ENCODE measurements at places on chromosomes 1 and 21.

GRCh38 chr1:172278478-172278877 lies 142.0 kb upstream of the C1orf105 start:
- DNase-seq = no peak

- no peak for DNase-seq
Observed at GRCh38 chr1:47755101-47755990, 241.8 kb downstream of the TRABD2B start.

DNA sequence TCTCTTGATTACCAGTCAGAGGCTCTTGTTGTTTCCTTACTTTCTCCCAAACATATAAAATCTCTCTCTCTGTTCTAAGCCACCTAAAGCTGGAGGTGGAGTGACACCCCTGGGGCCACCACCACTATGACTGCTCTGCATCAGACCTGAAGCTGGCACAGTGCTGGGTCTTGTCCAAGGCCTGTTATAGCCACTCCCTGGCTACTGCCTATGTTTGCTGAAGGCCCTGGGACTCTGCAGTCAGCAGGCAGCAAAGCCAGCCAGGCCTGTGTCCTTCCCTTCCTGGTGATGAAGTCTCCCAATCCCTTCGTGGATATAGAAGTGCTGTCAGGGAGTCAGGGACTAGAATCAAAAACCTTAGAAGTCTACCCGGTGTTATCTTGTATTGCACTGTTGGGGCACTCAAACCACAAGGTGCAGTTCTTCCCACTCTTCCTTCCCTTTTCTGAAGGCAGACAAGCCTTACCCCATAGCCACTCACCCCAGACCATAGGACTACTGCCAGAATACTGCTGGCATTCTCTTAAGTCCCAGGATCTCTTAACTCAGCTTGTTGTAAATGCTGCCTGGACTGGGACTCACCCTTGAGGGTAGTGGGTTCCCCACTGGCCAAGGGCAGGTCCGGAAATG lies 103.1 kb downstream of the RPS6KC1 start:
- DNase-seq = no peak

DNA sequence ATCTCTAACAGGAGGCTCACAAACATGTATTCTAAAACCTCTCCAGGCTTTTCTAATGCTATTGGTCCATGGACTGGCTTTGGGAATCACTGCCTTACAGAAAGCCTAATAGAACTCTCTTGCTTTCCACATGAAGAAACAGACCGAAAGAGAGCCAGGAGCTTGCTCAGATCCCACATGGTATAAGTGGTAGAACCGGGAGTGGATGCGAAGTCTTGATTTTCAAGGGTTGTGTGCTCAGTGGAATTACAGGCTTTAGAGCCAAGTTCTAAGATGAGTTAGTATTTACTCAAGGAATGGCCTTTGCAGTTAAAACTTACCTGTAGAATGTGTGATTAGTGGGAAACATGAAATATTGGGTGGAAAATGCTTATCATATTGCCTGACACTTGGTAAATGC lies 54.3 kb upstream of the HSD17B7 start:
- DNase-seq = no peak

- DNase-seq = no peak
Observed at GRCh38 chr1:95326023-95326422, 92.0 kb downstream of the RWDD3 start.

DNA sequence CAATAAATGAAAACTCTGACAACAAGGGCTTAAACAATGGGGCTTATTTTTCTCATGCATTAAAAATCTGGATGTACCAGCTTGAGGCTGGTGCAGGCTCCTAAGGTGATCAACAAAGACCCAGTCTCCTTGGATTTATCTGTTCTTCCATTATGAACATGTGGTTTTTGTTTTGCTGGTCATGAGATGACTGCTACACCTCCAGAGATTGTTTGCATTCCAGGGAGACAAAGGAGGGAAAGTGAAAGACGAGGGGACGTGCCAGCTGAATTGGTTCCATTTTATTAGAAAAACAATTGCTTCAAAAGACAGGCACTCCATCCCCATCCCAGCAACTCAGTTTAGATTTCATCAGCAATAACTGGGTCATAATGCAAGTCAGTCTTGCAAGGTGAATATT lies 90.9 kb upstream of the KCNK1 start:
- no peak for DNase-seq

- no peak for DNase-seq
Observed at GRCh38 chr1:30405631-30406212, 317.7 kb downstream of the MATN1 start.

GRCh38 chr1:167533851-167534300 lies 15.5 kb upstream of the CD247 start:
- peak; percentile 90 for DNase-seq

DNA sequence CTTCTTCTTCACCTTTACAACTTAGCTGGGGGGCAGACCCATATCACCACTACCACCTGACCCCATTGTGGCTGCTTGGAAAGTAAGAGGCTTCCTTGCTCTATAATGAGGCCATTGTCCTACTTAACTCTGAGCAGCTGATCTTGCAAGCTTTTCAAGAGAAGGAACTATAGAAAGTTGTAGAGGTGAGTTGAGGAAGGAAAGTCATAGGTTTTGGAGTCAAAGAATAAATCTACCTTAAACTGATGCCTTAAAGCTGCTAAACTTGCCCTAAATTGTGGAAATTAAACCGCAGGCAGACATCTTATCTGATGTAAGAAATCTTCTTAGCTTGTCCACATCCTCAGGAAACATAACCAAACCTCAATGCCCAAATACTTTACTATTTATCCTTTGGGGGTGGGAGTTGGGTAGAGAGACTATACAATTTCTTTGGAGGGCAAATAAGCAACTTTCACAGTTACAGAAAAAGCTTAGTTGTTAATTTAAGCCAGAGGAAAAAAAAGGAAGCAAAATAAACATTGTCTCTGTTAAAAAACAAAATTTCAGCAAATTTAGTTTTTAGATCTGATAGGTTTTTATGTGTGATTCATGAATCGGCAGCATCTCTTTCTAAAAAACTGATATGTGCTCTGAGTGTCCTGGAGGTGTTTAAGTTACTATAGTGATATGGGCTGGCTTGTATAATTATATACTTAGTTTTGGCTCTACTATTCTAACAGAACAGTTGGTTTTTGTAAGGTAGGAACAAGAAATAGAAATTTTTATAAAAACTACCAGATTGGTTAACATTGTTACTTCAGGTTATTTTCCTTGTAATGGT lies 4.7 kb downstream of the IL23R start:
- DNase-seq = no peak

GRCh38 chr1:207962716-207963426 lies 51.9 kb upstream of the CD34 start:
- DNase-seq = no peak

DNA sequence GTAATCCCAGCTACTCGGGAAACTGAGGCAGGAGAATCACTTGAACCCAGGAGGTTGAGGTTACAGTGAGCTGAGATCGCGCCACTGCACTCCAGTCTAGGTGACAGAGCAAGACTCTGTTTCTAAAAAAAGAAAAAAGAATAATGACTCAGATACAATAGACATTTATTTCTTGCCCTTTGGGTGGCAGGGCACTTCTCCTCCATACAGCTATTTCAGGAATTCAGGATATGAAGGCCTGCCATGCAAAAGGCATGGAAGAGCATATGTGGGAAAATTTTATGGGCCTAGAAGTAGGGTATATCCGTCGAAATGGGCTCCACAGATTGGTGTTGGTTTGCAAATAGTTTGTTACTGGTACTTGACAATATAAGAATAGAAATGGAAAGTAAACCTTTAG lies 20.2 kb upstream of the POGZ start:
- no peak for DNase-seq

DNA sequence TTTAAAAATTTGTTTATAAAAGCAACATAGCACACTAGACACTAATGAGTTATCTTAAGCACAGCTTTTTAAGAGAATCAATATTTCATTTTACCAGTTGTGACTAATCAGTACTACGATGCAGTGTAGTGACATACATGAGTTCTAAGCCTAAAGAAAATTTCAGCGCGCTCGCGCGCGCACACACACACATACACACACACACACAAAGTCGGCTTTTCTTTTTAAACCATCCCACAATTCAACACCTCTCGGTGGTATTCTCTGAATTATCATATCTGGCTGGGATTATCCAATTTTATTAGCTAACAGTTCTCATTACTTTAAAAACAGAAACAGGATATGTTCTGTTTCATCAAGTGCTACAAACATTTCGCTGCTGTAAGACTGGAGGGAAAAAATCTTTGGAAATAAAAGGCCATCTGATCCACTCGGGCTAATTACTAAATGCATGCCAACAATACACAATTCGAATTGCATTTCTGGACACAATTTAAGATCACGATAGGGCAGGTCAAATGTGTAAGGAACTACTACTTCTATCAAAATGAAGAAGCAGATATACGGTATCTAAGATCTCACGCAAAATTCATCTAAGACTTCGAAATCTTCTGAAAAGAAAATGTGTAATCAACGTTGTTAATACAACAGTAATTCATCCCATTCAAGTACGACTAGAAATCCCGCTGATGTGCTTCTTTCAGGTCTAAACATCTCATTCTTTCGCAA lies 1.2 kb downstream of the TUT4 start:
- peak; percentile 66 for DNase-seq

GRCh38 chr1:64097859-64098258 lies 105.6 kb upstream of the UBE2U start:
- DNase-seq = no peak

- peak; percentile 68 for DNase-seq
Observed at GRCh38 chr1:17861685-17862084, 106.6 kb downstream of the ACTL8 start.

GRCh38 chr1:57887964-57888491 lies 464.2 kb upstream of the DAB1 start:
- DNase-seq = no peak

DNA sequence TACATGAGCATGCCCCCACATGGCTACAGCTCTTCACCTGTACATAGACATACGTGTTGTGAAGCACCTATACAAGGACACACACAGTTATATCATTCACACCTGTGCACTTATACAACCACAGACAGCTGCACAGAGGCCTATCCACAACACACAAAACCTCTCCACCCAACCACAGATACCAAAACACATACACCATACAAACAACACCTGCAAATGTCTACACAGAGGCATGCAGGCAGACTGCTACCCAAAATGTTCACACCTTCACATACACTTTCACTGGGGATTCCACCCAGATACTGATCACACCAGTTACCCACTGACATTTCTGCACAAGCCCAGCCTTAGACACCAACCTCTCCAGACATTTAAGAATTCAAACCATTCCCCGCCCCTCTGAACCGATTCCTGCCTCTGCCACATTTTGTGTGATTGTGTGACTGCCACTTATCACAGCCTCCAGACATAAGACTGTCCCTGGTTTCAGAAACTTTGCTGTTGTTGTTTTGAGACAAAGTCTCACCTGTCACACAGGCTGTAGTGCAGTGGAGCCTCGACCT lies 2.0 kb downstream of the C1orf232 start:
- DNase-seq = no peak

GRCh38 chr1:211583011-211583992 lies 4.3 kb upstream of the SLC30A1 start:
- DNase-seq = no peak

- DNase-seq = no peak
Observed at GRCh38 chr21:32351428-32351827, 41.4 kb downstream of the URB1 start.

DNA sequence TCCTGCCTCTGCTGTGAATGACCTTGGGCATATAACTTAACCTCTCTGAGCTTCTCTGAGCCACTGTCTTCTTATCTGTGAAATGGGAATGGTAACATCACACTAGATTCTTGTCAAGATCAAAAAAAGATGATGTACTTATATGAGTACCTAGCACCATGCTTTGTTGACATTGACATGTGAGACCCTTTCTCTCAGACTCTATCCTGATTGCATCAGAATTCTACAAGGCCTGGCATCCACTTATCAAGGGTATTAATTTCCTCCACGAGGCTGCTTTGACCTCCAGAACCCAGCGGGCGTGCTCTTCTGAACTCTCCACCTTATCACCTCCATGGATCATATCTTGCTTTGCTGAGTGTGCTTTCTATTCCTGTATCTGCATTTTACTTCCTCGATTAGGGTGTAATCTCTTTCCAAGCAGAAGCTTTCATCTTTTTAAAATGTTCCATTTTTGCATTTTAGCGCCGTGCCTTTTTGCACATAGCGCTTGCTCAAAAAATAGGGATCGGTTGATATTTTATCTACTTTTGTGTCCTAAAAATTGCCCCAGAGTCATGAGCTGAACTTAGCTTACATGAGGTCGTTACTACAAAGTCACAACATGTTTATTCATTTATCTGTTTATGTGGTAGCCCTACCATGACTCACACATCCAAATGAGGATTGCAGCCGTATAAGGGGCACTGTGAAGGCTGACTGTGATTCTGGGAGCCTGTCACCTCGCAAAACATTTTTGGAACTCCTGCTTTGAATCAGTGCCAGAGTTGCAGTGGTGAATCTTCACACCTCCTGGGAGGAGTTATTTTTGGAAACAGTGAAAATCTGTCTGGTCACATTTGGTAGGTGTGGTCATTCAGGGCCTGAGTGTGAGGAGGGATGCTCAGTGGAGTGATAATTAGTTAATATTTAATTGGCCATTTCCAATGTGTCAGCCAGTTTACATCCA lies 63.2 kb downstream of the IER5 start:
- no peak for DNase-seq

GRCh38 chr1:86825319-86825718 lies 88.6 kb downstream of the SELENOF start:
- no peak for DNase-seq

GRCh38 chr1:6424000-6424565 lies 493 bp upstream of the ESPN start:
- peak; percentile 55 for DNase-seq

- no peak for DNase-seq
Observed at GRCh38 chr1:159879977-159880376, 17.5 kb upstream of the VSIG8 start.

- DNase-seq = no peak
Observed at GRCh38 chr1:95852483-95853070, 618.6 kb downstream of the RWDD3 start.

- peak; percentile 49 for DNase-seq
Observed at GRCh38 chr1:27643600-27644368, 8.8 kb upstream of the FGR start.

DNA sequence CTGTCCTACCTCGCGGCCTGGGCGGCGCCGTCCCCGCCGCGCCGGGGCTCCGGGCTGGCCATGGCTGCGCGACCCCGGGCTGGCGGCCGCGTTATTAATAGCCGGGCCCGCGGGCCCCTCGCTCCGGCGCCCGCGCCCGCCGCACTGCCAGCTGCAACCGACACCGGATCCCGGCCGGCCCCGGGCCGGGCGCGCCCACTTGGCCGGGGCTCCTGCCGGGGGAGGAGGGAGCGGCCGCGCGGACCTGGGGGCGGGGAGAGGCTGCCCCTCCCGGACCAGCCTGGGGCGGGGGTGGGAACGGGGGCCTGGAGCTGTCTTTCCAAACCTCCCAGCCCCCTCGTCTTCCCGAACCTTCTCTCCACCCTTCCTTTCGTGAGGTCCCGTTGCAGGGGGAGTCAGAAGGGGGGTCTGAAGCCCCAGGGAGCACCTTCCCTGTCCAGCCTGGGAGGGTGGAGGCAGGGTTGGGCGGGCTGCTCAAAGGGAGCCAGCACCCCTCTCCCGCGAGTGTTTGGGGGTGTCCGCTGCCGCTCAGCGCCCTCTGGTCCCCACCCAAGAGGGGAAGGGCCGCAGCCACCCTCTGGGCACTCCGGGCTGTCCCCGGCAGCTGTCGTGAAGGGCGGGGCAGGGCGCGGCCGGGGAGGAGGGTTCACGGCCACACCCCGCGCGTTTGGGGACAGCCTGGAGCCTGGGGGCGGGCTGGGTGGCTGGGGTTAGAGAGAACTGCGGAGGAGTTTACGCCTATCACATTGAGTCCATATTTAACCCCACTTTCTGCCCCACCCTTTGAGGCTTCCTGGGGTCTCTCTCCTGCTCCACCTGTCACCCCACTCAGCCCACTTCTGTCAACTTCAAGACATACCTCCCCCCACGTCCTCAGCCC lies at the start of gene SYNC:
SYNC (minus strand) TSS at position 172 of the 880 bp plus-strand sequence; CDS start at position 62, 110 bp downstream.
- DNase-seq = peak; percentile 42
